ENCODE measurements at places on chromosomes 6 and 20.

DNA sequence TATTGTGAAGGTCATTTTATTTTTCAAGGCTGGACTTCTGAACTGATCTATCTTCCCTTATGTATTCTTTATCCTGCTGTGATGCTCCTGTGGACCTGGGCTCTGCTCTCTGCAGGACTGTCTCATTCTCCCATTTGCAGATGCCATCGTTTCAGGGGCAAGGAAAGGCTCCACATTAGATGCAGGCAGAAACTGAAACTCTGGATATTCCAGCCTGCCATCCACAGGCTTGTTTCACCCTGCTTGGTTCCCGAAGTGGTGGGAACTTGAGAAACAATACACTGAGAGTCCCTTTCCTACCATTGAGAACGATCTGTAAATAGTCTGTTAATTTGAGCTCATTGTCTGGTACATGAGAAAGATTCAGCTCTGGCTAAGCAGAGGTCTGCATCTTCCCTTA is 197.5 kb upstream of the MAN1A1 start:
- no peak for DNase-seq

DNA sequence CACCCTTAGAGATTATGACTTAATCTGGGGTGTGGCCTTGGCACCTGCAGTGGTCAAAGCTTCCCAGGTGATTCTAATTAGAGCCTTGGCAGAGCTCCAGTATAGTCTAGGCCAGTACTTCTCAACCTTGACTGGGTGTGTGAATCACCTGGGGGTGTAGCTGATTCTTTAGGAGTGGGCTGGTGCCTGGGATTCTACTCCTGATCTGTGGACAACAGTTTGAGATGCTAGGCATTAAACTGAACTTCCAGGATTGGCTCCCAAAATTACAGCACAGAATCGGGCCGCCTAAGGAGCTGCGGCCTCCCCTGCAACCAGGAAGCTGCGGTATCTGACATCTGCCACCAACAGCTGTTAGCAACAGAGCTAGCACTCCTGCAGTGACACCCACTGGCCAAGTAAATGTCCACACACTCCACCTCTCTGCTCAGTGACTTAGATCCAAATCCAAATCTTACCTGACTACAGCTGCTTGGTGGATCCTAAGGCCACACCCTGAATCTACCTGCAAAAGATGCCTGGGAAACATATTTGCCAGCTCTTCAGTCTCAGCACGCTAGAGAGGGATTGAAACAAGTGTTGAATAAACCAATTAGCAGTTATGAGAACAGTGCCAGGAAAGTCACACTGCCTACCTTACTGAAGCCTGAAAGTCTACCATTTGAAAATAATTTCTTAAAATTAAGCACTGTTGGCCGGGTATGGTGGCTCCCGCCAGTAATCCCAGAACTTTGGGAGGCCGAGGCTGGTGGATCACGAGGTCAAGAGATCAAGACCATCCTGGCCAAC is 126.7 kb downstream of the UNC5CL start:
- no peak for DNase-seq

DNA sequence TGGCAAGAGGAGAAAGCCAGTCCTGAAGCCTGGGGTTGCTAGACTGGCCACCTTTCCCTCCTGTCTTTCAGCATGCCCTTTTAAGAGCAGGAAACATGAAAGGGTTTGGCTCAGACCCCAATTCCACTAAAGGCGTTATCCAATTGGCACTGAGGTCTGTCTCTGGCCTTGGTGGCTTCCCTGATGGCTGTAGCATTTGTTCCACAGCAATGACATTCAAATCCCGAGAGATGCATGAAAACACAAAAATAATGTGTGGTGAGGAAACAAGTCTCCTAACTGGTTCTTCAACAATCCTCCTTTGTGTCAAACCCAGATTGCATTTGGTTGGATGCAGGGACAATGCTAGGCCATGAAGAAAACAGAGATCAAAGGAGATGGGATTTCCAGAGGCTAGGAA is 56.5 kb upstream of the ADTRP start:
- no peak for DNase-seq

GRCh38 chr6:124882579-124883393 is 79.5 kb upstream of the RNF217 start:
- no peak for DNase-seq

- no peak for DNase-seq
These were observed 73.2 kb downstream of the QRSL1 start for GRCh38 chr6:106702451-106703110.

- no peak for DNase-seq
These were observed 95.0 kb downstream of the SCML4 start for GRCh38 chr6:107729098-107729497.

- no peak for DNase-seq
These were observed 97.4 kb upstream of the RNF24 start for GRCh38 chr20:4112481-4113421.

DNA sequence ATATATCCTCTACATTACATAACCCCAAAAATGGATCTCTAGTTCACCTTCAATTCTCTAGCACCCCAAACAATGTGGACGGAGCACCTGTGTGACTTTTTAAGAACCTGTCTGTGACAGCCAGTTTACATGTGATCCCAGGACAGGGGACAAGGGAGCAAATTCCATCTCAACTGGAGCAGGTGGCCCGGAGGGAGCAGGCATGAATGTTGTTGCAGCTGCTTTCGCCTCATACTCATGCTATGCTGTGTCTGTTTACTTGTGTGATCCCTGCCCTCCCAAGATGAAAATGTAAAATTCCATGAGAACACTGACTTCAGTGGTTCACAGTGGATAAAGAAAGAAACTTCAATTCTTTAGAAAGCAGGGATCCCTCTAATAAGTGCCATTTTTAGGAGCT is 600.3 kb downstream of the CDH26 start:
- no peak for DNase-seq

GRCh38 chr6:35640017-35640664 is 48.6 kb downstream of the FKBP5 start:
- DNase-seq, result no peak

DNA sequence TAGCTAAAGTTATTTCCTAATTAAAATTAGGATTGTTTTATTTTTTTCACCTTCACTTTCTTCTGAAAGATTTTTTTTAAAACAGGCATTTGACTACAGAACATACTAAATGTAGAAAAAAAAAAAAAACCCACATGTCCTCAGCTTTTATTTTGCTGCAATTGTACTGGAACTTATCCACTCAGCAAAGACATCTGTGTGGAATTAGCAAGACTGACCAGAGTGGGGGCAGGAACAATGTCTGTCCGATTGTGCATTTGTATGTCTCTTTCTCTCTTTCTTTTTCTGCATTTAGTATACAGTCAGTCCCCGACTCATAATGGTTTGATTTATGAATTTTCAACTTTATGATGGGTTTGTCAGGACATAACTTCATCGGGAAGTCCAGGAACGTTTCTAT is 77.3 kb downstream of the CHD6 start:
- no peak for DNase-seq

DNA sequence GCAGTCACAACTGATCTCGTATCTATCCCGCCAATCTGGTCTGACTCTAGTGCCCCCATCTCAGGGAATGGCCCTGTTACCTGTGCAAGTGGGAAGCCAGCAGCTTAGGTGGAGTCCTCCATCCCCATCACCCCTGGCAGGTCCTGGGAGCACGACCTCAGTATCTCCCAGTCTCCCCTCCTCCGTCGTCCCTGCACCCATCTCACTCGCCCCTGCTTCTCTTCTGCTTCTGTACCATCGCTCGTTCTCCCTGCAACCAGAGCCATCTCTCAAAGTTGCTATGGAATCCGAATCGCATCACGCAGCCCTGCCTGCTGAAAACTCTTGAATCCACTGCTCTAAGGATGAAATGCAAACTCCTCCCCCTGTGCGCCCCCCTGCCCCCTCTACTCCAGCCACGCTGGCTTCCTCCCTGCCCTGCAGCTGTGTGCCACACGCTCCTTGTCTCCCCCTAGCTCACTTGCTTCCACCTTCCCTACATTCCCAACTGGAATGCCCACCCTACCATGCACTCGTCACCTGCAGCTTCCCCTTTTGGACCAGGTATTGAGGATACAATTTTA is 64.0 kb upstream of the PTGIS start:
- no peak for DNase-seq

GRCh38 chr20:59837623-59838394 is 95.6 kb downstream of the SYCP2 start:
- no peak for DNase-seq

GRCh38 chr6:30325150-30325872 is 1.4 kb upstream of the TRIM39 start:
- no peak for DNase-seq

DNA sequence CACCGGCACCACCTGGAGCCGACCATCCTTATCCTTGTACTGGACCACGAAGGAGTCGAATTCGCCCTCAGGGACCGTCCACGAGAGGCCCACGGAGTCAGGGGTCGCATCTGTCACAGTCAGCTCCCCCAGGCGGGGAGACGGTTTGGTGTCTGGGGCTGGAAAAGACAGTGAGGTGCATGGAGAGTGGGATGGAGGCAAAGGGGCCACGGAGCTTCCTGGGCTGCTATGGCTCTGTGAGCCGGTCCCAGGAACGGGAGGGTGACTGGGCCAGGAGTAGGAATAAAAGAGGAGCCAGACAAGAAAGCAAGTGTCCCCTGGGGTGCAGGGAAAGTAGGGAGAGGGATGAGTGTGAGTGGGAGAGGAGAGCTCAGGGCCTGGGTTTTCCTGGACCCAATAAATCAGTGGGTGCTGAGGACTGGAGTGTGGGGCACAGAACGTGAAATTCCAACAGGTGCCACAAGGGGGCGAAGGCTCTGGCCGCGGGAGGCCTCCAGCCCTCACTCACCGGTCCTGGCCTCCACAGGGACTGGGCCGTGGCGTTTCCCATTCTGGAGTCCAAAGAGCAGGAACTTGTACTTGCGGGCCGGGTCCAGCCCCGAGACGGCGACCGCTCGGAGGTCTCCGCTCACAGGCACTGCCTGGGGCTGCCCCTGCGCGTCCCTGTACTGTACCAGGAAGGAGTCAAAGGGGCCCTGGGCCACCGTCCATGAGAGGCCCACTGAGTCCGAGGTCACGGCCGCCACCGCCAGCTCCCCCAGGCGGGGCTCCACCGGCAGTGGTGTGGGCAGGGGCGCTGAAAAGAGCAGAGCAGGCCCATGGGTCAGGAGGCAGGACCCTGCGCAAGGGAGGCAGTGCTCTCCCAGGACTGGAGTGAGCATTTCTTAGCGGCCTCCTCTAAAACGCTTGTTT is 9.9 kb downstream of the CYP21A2 start:
- DNase-seq, result no peak
